ENCODE measurements at places on chromosomes 13 and 19.

GRCh38 chr19:39411081-39411831, 1.2 kb upstream of the PLEKHG2 start:
- no peak for DNase-seq

DNA sequence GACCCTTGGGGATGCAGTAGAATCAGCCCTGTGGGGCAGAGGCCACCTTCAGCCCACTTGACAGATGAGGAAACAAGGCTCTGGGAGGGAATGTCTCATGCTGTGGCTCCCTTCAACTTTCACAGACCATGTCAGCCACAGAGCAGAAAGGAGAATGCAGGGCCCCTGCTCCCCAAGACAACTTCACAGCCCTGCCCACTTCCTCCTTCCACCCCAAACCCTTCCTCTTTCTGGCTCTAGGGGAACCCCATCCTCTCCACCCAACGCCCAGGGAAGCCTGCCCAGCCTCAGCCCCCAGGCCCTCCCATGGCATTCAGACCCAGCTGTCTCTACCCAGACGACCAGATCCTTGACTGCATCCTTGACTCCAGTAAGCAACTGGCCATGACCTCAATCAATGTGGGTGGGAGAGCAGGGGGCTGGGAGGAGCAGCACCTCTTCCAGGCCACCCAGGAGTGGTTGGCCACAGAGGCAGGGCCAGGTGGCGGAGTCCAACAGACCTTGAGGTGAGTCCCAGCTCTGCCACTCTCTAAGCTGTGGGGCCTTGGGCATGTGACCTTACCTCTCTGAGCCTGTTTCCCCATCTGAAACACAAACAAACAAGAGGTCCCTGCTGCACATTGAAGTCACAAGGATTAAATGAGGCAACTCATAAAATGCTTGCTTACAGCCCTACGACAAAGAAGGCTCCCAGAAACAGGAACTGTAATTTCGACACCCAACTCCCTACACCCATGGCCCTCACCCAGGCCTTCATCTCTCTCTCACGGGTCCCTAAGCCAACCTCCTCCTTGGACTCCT, 15.8 kb downstream of the DEDD2 start:
- DNase-seq: peak; percentile 96

DNA sequence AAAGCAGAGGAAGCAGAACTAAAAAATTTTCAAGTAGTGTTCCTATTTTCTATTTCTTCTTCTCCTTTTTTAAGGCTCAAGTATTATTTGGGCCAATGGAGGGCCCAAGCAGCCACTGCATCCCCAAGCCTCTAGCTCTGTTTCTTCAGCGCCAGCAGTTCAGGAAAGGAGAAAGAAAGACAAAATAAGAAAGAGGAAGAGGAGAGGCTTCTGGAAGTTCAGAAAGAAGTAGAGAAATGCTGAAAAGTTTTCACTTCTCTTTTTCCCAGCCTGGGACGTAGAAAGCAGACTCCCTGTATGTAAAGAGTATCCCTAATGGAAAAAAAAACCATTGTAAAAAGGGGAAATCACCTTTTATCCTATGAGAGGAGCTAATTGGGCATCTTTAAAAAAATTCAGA, 165.5 kb upstream of the KLF12 start:
- DNase-seq: peak; percentile 77

GRCh38 chr19:50315773-50316448, 13.3 kb downstream of the KCNC3 start:
- DNase-seq: no peak

GRCh38 chr13:50914176-50914700, 4.6 kb downstream of the RNASEH2B start:
- DNase-seq: no peak

DNA sequence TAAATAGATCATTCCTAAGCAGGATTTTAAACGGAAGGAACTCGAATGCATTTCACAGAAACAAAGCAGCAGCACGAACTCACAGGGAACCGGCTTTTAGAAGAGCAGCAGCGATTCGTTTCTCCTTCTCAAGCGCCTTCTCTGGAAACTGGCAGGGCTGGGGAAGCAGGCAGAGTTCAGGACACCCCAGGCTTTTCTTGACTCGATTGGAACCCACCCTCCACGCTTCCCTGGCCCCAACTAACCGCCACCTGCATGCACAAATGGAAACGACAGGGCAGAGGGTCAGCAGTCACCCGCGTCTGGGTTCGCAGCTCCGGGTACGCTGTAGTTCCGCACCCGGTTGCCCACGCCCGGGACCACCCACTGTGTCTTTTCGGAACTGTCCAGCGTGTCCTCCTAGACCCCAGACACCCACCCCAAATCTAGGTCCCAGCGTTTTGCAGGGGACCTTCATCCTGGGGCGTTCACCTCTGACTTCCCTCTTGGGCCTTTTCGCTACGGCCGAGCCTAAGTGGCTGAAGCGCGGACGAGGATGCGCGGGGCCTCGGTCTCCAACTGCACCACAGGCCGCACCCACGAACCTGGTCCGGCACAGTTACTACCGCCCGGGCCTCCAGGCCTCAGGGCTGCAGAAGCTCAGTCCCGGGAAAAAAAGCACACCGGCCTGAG, 500 bp downstream of the ZFP30 start:
- DNase-seq: peak; percentile 53

DNA sequence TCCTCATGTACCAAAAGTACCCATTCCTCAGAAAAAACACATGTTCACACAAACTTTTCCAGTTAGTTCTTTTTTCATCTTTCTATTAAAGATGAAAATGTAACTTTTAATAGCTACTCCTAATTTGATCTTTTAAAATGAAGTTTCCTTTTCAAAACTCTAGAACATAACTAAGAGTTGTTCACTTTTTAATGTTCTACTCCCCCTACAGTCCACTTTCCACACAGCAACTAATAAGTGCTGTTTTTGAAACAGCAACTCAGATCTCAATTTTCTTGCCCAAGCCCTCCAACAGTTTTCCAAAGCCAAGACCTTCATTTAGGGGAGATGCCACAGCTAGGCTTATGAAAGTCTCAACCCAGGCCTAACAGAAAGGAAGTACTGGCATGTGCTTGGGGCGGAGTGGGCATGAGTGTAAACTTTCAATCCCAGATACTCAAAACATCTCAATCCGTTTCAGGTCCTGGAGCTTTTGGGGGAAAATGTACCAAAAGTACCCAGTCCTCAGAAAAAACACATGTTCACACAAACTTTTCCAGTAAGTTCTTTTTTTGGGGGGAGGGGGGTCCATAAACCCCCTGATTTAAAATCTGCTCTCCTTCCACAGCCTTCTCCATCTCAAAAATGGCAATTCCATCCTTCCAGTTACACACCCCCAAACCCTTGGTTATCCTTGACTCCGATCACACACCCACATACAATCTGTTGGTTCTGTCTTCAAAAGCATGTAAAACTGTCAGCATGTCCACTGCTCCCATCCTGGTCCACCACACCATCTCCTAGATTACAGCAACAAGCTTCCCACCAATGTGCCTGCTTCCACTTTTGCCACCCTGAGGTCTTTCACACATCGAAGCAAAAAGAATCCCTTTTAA, 2.0 kb downstream of the FBL start:
- DNase-seq: peak; percentile 68

GRCh38 chr13:27556109-27556508, 64.2 kb downstream of the LNX2 start:
- peak; percentile 45 for DNase-seq

DNA sequence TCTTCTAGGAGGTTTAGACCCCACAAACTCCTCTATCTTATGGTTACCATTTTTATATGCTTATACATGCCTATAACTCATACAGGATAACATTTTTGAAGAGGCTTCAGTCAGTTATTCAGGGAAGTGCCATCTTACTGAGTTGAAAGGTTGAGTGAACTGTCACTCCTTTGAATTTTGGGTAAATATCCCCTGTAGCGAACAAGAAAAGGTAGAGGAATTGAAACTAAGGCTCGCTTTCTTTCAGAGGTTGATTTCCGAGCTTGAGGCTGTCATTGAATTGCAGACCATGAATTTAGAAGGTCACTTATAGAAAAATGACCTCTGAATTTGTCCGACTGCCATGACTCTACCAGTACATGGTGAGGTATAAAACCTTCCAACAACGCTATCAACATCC, 35.1 kb downstream of the MICU2 start:
- no peak for DNase-seq

All from inflammatory macrophage (primary cell).